ENCODE measurements at places on chromosomes 16 and 17.

- DNase-seq, result no peak
Observed at GRCh38 chr16:48885471-48885870, 275.5 kb upstream of the N4BP1 start.

DNA sequence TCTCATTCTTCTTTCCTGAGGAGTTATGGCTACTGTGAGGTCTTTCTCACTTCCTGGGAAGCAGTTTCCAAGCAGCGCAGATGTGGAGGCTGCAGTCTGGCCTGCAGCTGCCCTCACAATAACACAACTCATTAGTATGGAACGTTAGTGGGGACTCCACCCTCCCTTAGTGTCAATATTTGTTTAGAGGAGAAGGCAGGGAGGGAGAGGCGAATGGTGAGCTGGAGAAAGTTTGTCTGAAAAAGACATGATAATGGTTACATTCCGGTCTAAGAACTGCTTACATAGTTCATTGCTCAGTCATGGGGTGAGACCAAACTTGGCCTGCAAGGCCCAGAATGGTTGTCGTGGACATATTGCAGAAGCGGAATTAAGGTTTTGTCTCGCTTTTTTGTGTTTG, 170.2 kb downstream of the HS3ST3B1 start:
- DNase-seq, result no peak

DNA sequence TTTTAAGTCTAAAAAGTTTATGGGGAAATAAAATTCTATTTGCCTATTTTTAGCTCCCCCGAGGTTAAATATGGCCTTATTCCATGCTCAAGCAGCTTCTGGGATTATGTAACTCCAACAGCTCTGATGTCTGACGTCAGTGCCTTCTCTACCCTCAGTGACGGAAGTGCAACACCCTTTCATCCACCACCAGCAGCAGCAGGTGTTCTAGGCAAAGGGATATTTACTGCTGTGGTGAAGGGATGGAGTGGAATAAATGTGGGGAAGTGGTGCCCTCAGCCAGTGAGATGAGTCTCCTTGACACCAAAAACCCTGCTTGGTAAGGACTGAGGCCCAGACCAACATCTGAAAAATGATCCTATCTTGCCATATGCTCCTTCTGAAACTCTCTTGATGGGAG, 247.4 kb downstream of the SHISA9 start:
- DNase-seq, result no peak

GRCh38 chr17:700504-701094, 14.0 kb downstream of the VPS53 start:
- DNase-seq, result no peak

DNA sequence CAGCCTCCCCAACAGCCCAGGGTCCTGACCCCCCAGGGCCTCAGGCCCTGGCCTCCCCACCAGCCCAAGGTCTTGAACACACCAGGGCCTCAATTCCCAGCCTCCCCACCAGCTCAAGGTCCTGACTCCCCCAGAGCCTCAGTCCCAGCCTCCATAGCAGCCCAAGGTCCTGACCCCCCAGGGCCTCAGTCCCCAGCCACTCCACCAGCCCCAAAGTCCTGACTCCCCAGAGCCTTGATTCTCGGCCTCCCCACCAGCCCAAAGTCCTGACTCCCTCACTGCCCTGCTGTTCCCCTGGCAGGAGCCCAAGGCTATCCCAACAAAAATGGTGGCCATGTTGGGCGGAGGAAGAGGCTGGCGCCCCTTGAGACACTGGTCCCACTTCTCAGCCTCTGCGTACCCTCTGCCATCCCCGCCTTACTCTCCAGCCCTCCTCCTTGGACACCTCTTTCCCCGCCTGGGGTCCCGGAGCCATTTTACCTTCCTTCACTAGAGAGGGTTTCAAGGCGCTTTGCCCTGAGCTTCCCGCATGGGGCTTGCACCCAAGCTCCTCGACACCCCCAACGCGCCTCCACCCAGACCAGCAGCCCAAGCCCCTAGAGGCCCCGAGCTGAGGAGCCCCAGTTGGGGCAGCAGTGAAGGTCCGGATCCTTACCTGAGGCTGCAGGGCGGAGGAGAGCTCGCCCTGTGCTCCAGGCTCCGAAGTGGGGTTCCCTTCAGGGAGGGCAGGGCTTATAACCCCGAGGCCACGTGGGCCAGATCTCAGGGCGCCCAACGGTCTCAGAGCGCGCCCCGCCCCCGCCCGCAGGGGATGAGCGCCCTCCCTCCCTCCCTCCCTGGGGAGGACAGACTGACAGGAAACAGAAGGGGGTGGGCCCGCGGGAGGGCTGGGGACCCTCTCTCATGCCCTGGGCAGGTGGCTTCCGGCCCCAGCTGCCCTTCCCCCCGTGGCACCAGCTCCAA, 3.5 kb upstream of the TSPOAP1 start:
- DNase-seq, result no peak

DNA sequence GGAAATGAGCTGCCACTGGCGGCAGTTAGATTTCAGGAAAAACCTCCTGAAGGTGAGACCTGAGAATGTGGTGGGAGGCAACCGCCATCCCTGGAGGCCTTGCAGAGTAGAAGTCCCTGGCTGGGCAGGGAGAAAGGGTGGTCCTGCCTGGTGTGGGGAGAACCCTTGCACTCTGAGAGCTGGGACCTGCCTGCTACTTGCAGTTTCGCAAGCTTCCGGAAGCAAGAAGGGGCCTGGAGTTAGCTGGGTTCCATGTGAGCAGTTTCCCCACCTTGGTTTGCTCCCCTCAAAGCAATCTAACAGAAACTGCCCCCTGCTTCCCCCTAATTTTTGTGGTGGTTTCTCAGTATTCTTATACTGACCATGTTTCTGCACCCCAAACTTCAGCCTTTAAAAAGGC, 6.5 kb downstream of the ZNF629 start:
- DNase-seq, result no peak

Measured in renal cortex interstitium (tissue), 15 donors.